ENCODE measurements at places on chromosomes 7 and 10.
A peak's percentile ranks its signal among the peaks of the same experiment; 100 is the strongest.

DNA sequence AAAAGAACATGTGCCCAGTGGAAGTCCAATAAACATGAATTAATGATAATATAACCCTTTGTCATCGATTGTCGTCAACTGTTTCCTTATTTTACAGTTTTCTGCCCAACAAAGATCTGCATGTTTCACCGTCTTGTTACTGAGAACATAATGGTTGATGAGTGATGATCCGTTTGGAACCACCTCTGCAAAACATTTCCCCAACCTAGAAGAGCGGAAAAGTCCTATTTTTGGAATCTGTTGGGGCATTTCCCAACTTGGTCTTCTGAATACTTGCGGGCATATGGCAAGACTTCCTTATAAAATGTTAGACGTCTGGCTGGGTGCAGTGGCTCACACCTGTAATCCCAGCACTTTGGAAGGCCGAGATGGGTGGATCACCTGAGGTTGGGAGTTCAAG lies 32.1 kb downstream of the CNPY1 start:
- no peak for DNase-seq

DNA sequence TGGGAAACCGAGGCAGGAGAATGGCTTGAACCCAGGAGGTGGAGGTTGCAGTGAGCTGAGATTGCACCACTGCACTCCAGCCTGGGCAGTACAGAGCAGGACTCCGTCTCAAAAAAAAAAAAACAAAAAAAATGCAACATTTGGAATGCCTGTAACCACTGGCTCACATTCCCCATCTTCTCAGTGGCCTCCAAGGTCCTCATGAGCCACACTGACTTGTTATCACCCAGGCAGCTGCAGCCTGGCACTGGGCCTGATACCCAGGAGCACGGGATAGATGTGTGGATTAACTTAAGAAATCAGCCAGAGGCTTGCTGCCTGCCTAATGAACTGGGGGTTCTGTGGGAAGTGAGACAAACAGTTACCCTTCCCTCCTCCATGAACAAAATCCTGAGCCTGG lies 23.0 kb downstream of the JCAD start:
- DNase-seq: no peak

GRCh38 chr7:14507617-14508016 lies 394.9 kb downstream of the DGKB start:
- DNase-seq: no peak

GRCh38 chr10:61904733-61905725 lies 3.5 kb downstream of the ARID5B start:
- DNase-seq: peak; percentile 60

- no peak for DNase-seq
These were observed 63.3 kb downstream of the RASGEF1A start for GRCh38 chr10:43203448-43204041.

DNA sequence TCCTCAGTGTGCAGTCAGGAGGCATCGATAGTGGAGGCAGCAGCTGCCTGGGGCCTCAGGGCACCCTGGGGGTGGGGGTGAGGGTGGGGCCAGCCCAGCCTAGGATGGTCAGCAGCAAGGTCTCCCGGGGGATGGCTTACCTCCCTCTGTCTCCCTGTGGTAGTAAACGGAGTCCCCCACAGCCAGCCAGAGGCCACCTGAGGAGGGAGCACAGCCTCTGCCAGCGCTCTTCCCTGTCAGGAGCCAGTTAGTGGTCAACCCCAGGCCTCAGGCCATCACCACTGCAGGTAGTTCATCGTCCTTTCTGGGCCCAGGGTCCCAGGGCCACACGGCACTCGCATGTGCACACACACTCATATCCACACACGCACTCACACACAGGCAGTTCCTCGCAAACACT lies 22.1 kb downstream of the ACTR1A start:
- DNase-seq: no peak

DNA sequence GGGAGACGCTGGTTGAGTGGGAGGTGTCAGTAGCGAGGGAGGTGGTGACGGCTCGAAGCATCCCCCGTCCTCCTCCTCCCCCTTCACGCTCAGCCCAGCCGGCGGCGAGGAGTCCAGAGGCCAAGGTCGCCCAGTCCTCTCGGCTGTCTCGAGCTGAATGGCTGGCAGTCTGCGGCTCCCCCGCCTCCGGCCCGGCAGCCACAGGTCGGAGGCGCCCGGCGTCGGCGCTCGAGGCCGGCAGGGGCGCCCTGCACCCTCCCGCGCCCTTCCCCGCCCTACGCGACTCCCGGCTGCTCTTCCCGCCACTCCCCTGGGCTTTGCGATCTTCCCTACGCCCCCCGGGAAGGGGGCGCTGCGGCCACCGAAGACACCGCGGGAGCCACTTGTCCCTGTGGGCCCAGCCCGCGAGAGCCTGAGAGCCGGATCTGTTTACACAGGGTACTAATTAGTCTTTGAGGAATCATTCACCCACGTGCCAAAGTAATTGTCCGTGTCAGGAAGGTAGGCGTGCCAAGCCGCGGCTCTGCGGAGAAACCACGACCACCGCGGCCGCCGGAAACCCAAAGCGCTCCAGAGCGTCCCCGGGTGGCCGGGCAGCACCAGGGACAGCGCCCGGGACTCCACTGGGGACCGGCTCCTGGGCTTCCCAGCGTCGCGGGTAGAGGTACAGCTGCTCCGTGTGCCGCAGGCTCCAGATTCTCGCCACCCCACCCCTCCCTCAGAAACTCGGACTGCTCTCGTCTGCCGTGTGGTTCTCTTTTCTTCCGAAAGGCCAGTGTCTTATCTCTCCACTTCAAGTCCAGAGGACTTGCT lies at the start of gene NXPH1:
NXPH1 (plus strand) TSS at position 133 of the 813 bp plus-strand sequence.
- peak; percentile 23 for DNase-seq

- no peak for DNase-seq
These were observed 333.2 kb upstream of the PODXL start for GRCh38 chr7:131889572-131890150.

- no peak for DNase-seq
These were observed 294.7 kb downstream of the PTPRN2 start for GRCh38 chr7:158292948-158293347.

DNA sequence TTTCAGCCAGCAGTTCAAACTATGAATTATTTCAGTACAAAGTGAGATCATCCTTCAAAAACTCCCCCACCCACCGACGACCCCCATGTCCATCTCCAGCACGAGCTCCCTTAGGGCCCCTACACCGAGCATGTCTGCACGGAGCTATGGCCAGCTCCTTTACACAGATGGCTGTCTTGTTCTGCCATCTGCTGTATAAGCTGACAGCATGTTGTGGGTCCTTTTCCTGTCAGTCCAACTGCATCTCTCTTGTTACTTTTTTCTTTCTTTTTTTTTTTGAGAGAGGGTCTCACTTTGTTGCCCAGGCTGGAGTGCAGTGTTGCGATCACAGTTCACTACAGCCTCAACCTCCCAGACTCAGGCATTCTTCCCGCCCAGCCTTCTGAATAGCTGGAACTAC lies 21.6 kb downstream of the NPC1L1 start:
- no peak for DNase-seq

DNA sequence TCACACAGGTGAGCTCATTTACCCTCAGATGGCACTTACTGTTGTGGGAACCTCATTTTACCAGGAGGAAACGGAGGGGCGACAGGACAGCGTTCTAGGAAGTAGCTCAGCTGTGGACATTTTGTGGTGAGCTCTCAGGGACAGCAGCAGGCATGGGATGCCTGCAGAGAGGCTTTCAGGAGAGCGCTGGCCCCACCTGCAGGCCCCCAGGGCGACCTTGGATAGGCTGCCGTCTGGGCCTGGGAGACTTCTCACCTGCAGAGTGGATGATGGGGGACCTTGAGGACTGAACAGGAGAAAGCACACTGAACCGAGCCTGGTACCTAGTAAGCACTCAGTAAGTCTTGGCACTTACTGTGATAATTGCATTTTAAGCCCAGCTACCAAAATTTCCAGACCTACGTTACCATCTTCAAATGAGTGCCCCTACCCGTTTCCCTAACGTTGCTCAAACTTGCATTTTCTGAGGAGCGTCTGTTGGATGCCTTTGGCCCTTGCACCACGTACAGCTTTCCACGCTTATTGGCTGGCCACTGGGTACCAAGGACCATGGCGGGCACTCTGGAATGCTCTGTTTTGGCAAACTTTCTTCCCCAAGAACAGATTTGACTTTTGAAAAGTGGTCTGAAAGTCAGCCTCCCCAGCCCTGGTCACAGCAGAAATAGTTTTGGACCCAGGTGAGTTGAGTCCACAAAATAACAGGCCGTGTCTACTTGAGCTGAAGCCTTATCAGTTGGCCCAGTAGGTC lies 223.4 kb downstream of the EBF3 start:
- no peak for DNase-seq

- peak; percentile 78 for DNase-seq
These were observed 17.0 kb upstream of the NODAL start for GRCh38 chr10:70458329-70459060.

GRCh38 chr7:16822029-16822428 lies 17.2 kb upstream of the AGR2 start:
- DNase-seq: no peak

GRCh38 chr10:86757113-86757972 lies 924 bp downstream of the BMPR1A start:
- DNase-seq: peak; percentile 72

GRCh38 chr10:64070241-64070640 lies 549.0 kb downstream of the REEP3 start:
- DNase-seq: no peak

GRCh38 chr10:86438091-86438749 lies 71.6 kb upstream of the GRID1 start:
- no peak for DNase-seq

DNA sequence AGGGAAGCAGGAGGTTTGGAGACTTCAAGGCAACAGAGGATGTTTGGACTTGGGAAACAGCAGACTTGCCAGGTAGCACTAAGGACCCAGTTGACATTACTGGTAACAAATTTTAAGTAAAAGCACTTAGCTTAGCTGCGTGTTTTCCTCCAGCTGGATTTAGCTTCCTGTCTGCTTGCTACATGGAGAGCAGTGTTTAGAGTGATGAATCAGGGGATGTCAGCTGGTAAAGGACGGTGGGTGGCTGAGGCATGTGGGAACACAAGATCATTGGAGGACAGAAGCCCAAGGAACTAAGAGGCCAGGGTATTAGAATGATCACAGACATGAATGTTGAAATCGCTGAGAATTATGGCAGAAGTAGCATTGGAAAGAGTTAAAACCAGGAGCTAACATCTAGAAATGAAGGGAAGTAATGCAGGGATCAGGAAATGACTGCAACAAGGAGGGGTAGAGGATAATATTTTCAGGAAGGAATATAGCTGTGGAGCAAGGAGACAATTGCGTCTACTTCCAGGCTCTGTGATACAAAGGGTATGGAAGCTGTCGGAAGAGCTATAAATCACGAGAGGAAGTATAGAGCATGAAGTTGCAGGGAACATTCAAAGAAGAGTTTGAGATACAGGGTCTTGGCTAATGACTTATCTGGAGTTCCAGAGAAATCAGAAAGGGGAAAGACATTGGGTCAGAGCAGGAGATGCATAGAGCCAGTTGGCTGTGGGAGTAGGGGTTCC lies 34.4 kb downstream of the CALD1 start:
- no peak for DNase-seq

GRCh38 chr7:150826061-150826849 lies 25.7 kb downstream of the TMEM176A start:
- DNase-seq: peak; percentile 31

DNA sequence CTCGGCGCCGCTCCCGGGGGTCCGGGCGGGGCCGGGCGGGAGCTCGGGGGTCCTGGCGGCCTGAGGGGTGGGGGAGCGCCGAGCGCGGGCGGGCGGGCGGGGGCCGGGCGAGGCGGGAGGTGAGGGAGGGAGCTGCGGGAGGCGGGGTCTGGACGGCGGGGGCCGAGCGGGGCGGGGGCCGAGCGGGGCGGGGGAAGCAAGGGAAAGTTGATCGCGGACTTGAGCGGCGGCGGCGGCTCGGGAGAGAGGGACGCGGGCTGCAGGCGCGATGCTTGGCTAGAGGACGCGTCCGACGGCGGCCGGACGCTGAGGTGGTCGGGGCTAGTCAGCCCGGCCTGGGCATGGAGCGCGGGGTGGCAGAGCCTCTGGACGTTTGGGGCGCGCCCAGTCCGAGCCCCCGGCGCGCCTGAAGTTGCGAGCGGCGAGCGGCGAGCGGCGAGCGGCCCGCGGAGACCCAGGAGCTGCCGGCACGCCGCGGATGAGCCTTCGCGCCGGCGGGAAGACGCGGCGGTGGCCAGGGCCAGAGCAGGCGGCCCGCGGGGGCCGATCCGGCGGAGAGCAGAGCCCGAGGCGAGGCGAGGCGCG lies at the start of gene CDH23:
CDH23 (plus strand) TSS at position 210 of the 585 bp plus-strand sequence. CDS start 42,912 bp downstream, outside the sequence.
- peak; percentile 36 for DNase-seq

GRCh38 chr7:132709971-132710567 lies 133.8 kb upstream of the PLXNA4 start:
- no peak for DNase-seq

GRCh38 chr10:128599538-128599937 lies 473.3 kb upstream of the MKI67 start:
- DNase-seq: no peak

GRCh38 chr10:44589181-44589943 lies 204.5 kb upstream of the CXCL12 start:
- no peak for DNase-seq

- DNase-seq: no peak
These were observed 202.8 kb downstream of the EMX2 start for GRCh38 chr10:117745301-117745700.

GRCh38 chr7:17471325-17471724 lies 172.9 kb downstream of the AHR start:
- DNase-seq: no peak

DNA sequence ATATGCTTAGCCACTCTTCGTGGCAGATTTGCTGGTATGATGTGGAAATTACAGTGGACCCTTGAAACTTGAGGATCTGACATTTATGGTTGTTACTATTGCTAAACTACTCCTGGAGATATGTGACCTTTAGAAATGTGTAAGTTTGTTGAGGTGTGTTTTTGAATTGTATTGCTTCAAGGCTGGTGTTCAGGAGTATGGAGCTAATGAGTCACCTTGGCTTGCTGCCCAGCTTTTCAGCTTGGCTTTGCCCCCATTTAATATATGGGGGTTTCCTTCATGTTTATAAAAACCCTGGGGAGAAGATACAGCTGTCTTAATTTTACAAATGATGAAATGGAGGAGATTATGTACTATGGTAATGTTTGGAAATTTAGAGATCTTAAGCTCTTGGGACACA lies 11.6 kb downstream of the HBP1 start:
- DNase-seq: peak; percentile 29

- DNase-seq: no peak
These were observed 195.0 kb upstream of the SVIL start for GRCh38 chr10:29829776-29830175.

DNA sequence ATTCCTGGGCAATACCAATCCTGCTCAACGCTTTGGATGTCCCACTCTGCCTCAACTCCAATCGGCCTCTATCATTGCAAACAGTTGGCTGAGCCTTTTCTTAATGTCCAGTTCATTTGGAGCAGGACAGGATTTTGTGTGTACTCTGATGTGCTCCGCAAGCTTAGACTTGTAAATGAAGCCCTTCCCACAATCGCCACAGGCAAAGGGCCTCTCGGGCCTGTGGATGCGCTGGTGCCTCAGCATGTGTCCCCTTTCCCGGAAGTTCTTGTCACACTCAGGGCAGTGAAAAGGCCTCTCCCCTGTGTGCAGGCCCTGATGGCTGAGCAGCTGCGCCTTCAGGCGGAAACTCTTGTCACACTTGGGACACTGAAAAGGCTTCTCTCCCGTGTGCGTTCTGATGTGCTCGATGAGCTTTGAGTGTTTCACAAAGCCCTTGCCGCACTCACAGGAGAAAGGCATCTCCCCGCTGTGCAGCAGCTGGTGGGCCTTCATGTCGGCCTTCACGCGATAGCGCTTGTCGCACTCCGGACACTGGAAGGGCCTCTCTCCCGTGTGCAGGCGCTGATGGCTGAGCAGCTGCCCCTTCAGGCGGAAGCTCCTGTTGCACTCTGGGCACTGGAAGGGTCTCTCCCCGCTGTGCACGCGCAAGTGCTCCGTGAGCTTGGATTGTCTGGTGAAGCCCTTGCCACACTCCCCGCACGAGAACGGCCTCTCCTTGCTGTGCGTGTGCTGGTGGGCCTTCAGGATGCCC lies 20.0 kb downstream of the ZNF786 start:
- DNase-seq: no peak

All from SW480 (cell line).